Activated CD4-positive, alpha-beta T cell treated with anti-CD3 and anti-CD28 coated beads, Interleukin-2, amount 50 U/mL, for 24 hours (primary cell): ENCODE measurements at places on chromosomes 5 and 9.

DNA sequence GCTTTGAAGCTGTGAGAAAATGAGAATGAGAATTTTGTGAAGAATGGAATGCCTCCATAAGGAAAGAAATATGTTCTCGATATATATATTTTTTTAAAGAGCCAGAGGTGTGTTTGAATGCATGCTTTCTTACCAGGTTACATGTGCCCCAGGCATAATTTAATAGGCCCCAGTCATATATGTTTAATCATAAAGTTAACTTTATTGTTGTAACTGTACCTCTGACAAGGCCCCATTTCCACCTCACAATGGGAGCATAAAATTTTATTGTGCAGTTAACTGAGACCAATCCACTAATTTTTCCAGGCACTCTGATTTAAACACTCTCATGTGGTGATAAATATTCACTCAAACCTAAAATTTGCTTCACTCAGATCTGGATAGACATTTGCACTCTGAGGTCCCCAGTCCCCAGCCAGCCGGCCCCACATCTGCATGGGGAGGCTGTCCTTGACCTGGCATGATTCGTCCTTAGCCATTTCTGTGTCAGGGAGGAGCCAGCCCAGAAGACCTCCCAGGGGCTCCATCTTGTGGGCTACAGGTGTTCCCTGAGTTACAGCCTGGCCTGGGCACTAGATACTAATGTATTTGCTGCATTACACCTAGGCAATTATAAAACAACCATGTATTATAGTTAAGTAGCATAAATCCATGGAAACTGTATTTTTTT, 245.8 kb downstream of the MTRR start:
- no peak for DNase-seq

DNA sequence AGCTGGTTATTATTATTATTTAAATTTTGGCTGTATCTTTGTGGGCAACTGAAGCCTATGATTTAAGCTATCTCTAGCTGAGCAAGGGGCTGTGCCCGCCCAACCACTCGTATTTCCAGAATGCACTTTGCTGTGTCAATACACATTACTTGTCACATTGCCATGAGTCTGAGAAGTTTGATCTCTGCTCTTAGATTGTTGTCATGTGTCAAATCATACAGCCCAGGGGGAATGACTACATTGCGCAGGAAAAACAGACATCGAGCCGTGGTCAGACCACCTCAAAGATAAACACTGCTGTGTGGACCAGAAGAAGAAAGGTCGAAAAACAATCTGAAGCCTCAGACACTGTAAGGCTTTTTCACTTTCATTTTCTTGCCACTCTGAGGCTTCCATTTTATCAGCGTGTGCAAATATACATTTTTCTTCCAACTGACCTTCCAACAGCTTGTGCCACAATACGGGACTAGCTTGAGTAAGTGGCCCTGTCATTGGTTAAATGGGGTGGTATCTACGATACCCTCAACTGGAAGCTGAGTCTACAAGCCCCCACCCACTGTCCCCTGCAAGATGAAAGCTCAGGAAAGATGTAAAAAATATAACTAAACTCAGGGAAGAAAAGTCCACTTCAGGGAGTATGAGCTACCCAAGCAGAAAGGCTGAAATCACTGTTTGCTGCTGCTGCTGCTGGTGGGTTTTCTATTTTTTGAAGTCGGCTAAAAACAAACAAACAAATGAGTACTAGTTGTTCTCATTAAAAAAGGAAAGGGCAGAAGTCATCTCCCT, 603.0 kb downstream of the BNC2 start:
- no peak for DNase-seq

DNA sequence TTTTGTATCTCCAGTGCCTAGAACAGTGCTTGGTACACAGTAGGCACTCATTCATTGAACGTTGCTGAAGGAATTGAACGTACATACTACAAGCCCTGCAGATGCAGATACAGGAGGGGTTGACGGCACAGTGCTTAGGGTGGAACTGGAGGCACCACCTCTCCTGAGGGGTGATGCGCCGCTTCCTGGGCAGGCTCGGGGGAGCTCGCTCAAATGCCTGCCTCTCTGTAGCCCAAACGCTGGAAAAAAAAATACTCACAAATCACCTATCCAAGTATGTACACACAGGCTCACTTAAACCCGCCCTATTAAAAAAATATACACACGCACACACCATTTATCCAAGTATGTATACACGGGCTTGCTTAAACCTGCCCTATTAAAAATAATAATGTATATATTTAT, 536 bp upstream of the COMMD10 start:
- no peak for DNase-seq

DNA sequence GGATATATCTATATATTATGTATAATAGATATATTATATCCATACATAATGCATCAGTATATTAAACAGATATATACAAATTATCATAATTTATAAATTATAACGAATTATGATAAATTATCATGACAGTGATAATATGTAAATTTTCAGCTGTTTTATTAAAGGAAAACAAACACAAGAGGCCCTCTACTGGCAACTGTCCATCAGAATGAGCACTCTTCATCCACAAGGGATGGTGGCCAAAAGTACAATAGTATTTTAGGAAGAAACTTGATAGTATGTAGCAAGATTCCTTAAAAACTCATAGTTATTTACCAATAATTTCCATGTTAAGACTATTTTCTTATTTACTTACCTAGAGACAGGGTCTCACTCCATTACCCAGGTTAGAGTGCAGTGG, 113.3 kb upstream of the LPAR1 start:
- DNase-seq = no peak

GRCh38 chr5:170751631-170752030, 31.9 kb upstream of the GABRP start:
- DNase-seq = no peak

DNA sequence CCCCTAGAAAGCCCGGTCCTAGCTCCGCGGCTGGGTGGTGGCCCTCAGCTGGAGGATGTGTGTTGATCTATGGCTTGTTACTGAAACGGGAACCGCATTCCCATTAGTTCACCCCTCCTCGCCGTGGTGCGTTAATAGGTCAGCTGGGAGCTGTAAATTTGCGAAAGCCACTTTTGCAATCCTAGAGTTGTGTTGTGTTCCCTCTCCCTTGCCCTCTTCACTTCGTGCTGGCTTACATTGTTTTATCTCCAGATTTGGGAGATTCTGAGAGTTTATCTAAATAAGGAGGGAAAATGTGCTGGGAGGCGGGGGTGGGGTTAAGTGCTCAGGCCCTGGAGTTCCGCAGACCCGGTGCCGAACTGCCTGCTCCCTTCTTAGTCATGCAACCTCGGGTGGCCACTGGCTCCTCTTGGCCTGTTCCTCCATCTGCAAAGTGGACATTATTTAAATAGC, 62.8 kb downstream of the HMCN2 start:
- DNase-seq = no peak

- no peak for DNase-seq
Observed at GRCh38 chr9:35306283-35306682, 144.5 kb downstream of the UNC13B start.

DNA sequence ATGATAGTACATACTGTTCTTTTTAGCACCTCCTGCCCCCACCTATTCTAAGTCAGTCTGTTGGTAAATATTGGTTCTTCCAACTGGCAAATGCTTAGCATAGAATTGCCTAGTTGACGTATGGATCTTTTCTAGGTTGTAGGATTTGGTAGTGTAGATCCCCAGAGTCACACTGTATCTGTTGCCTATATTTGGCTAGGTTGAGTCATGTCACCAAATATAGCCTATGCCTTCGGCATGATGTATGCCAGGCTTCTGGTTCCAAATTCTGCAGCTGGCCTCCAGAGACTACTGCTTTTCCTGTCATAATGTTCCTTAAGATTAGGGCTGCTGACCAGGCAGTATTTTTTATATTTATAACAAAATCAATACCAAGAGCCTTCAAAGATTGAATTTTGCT, 38.2 kb downstream of the CPEB4 start:
- DNase-seq = no peak

DNA sequence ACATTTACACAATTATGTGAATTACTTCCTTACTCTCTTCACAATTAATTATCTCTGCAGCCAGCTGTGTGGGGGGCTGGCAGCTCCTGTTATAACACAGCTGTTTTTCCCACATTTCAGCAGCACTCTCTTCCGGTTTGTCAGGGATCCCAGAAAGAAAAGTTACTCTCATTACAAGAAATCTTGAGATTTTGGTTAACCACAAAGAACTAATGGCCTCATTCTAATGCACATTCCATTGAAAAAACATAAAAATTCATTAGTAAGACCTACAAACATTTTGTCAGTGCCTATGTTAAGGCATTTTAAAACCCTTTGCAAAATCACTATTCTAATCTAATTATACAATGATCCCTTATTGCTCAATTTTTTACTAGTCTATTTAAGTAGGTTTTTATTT, 64.1 kb downstream of the PDE4D start:
- no peak for DNase-seq

DNA sequence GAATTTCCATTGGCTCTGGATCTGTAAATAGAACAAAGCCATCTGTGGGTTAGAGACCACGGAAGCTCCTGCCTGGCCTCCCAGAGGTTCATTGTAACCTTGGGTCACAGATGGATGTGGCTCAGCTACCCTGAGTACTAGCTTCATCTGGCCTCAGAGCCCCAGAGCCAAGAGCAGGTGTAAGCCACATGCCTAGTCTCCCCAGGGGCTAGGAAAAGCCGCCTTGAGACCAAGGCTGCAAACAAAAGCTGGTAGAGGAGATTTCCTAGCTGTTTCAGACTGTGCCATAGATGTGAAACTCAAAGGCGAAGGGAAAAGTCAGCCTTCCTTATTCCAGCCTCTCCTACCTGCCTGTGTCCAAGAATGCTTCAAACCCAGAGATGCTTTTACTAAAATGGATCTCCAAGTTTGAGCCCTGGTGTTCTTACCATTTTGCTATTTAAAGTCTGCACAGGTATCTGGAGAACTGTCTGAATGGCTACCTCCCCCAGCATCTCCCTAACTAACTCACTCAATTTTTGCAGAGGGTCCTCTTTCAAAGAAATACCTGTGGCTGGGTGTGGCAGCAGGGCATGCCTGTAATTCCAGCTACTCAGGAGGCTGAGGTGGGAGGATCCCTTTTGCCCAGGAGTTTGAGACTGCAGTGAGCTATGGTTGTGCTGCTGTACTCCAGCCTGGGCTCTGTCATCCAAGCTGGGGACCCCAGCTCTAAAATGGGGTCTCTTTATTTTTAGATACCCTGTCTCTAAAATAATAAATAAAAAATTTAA, 42.3 kb upstream of the MAP1B start:
- no peak for DNase-seq

DNA sequence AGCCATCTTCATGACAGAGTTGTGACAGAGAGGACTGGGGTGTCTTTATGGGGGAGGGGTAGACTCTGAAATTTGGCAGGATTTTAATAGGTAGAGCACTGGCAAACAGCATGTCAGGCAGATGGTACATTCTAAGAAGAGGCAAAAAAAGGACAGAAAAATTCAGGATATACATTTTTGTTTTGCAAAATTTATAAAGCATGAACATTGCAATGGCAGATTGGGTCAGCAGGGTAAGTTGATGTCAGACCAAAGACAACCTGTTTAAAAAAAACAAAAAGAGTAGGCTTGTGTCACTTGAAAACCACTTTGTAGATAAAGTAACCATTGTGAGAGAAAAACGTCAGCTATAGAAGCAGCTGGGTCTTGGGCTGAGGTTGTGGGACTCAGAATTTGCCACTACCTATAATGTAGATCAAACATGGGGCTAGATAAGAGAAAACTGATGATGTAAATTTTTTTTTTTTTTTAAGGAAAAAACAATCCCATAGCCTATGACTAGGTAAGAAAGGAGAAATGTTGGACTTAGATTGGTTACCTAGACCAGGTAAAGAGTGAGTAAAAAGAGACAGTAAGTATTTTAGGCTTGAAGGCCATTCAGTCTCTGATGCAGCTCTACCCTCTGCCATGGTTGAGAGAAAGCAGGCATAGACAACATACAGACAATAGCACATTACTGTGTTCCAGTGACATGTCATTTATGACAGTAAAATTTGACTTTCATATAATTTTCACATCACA, 8.3 kb downstream of the CAMK4 start:
- no peak for DNase-seq

DNA sequence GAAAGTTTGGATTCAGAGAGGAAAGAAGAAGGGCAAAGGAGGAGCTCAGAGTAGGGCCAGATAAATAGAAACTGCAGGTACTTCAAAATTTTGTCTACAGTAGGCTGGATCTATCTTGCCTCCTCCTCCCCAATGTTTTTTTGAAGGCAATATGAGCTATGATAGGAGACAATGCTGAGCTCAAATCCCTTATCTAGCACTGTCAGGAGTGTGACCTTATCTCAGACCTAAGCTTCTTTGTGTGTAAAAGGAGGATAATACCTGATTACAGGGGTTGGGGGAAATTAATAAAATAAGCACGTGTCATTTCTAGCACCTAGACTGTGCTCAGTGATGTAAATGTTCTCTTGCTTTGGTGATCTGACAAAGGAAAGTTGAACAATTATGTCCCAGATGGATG, 137.8 kb upstream of the CD180 start:
- DNase-seq = no peak

GRCh38 chr5:64971513-64971912, 202.8 kb downstream of the CWC27 start:
- no peak for DNase-seq

DNA sequence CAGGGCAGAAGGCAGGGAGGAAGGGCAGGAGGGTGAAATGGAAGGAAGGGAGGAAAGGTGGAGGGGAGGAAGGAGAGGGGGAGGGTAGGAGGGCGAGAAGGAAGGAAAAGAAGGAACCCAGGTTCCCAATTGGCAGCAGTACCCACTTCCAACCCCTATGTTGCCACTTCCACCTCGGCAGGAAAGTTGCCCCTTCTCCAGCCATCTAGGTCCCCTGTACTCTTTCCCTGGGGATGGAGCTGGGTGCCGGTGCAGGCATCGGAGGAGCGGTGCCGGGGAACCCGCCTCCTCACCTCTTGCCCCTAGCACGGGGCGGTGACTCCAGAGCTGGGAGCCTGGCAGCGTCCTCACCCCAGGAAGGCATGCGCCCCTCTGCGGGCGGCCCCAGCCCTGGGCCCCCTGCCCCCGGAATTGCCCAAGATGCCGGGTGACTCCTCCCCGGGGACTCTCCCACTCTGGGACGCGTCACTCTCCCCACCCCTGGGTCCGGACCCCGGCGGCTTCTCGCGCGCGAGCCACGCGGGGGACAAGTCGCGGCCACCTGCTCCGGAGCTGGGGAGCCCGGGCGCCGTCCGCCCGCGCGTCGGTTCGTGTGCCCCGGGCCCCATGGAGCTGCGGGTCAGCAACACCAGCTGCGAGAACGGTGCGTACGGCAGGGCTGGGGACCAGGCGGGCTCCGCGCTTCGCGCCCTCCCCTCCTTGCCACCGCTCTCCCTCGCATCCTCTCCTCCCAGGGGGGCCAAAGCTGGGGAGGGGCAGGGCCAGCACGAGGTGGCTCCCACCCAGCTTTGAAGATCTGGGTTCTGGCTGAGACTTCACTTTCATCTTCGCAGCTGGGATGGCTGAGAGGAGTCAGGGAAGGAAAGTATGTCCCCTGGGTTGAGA, at the start of gene NIPAL4:
Gene NIPAL4, plus strand, starts transcription at position 499 of the 885 bp plus-strand sequence. Its CDS starts 108 bp downstream, at position 607.
- DNase-seq = peak; percentile 25
